ENCODE measurements at places on chromosomes 12 and 14.

DNA sequence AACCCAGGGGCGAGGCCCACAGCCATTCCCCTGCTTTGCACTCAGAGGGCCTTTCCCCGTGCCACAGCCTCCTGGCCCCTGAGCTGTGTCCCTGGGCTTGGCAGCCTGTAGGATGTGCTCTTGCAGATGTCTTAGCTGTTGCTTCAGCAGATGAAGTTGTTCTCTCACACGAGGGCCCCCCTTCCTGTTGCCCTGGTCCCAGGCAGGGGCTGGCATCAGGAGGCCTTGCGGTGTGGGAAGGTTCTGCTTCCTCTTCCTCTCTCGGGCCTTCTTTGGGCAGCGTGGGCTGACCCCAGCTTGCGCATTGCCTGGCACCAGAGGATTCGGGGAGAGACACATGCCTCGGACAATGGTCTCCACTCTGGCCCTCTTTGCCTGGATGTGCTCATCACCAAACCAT lies 12.7 kb downstream of the PROX2 start:
- no peak overlapping the region for H3K4me3 ChIP-seq
- no peaks in the 10 kb centered on the region for H3K36me3 ChIP-seq
- no peaks in the 10 kb centered on the region for H3K4me1 ChIP-seq
- no peak overlapping the region for H3K27ac ChIP-seq

DNA sequence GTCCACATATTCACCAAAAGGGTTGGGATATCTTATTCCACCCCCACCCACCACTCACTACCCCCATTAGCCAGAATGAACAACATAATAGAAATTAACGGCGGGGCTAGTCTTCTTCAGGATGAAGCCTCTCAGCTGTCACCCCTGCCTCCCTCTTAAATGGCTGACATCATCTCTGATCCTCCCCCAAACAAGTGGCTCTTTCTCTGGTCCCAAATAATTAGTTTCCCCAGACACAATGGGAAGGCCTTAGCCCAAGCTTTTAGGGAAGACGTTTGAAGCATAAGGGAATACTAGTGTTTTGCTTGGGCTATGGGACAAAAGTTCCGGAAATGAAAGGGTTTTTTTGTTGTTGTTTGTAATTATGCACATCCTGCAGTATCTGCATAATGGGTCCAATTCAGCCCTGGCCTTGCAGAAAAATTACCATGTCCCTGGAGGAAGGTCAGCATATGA lies 13.8 kb downstream of the STON2 start:
- H3K36me3 ChIP-seq = no peaks in the 10 kb centered on the region
- H3K4me1 ChIP-seq = no peaks in the 10 kb centered on the region
- H3K27me3 ChIP-seq = no peaks in the 10 kb centered on the region

DNA sequence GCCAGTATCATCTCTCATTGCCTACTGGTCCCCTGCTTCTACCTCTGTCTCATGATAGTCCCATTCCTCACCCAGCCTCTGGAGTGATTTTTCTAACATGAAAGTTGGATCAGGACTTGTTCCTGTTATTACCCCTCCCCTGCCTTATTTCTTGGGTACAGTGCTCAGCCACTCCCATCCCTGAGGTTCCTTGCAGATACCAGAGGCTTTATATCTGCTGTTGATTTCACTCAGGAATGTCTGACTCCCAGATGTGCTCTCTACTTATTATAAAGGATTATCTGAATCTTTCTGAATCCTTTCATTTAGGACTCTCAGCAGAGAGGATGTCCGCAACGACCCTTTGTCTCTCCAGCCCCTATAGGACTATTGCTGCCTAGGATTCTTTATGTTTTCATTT lies 111.2 kb downstream of the LRRK2 start:
- H3K27me3 ChIP-seq = no peaks in the 10 kb centered on the region
- no peak overlapping the region for H3K27ac ChIP-seq
- no peaks in the 10 kb centered on the region for H3K36me3 ChIP-seq
- no peaks in the 10 kb centered on the region for H3K4me1 ChIP-seq
- DNase-seq = no peak

DNA sequence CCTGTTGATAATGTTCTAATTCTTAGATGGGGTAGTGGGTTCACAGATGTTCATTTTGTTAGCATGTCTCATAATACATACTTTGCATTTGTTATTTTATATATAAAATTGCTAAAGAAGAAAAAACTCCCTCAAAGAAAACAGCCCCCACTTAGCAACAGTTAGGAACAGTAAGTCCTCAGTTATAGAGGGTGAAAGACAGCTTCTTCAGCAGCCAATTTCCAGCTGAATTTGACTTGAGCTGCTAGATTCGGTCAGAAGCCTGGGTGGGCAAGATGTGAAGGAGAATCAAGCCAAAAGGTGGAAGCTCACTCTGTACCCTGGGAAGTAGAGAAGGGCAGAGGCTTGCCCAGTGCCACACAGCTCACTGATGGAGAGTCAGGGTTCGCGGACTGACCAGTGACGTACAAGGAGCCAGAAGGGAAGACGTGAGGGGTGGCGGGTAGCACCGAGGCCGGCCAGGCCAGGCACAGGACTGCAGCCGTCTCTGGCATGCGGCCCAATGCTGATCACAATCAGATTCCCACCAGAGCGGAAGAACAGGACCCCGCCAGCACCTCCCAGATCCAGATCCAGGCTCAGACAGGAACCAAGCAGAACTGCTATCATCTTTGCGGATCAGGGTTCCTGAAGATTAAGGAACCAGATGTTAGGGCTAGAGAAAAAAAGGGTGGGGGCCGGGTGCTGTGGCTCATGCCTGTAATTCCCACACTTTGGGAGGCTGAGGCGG lies 30.4 kb upstream of the VWF start:
- no peaks in the 10 kb centered on the region for H3K27me3 ChIP-seq
- H3K4me1 ChIP-seq = no peaks in the 10 kb centered on the region
- no peak overlapping the region for H3K27ac ChIP-seq
- DNase-seq = no peak
